ENCODE measurements at places on chromosomes 2 and 18.

DNA sequence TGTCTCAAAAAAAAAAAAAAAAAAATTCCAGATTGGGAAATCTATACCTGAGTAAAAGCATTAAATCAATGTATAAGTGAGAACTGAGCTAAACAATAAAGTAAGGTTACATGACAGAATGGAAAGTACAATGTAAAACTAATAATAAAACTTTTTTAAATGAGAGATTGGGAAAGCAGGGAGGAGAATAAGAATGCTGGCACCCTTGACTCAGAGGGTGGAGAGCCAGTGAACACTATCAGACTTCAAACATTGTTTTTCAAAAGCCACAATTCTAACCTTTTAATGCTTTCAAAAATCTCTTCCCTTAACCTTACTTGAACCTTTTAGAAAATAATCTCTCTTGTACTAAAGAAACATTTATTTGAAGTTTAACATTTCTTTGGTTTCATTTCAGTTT lies 63.5 kb downstream of the TBC1D8 start:
- DNase-seq, result no peak

DNA sequence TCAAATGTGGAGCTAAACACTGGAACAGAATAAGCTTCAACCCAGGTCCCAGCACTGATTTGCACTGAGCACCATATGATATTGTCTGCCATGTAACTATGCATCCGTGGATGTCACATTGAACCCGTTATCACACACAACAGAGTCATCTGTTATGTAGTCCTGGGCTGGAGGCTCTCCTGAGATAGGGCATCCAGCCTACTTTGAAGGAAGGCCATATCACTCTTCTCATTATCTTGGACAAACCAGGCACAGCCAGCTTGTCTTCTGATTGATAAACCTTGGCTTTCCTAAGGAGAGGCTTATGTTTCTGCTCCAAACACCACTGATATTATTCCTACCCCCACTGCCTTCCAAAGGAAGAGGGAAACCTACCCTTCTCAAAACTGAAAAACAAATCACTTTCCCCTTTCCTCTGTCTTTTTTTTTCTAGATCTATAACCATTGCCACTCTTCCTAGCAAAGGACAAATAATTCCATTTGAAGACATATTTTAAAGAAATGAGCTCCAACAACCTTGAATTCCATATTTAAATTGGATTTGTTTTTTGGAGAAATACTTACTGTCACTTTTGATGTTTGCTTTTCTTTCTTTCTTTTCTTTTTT lies 16.4 kb downstream of the RSAD2 start:
- DNase-seq, result no peak

GRCh38 chr2:236811062-236811656 lies 241.5 kb downstream of the ACKR3 start:
- no peak for DNase-seq

GRCh38 chr18:63753676-63754075 lies 21.5 kb upstream of the SERPINB7 start:
- no peak for DNase-seq

DNA sequence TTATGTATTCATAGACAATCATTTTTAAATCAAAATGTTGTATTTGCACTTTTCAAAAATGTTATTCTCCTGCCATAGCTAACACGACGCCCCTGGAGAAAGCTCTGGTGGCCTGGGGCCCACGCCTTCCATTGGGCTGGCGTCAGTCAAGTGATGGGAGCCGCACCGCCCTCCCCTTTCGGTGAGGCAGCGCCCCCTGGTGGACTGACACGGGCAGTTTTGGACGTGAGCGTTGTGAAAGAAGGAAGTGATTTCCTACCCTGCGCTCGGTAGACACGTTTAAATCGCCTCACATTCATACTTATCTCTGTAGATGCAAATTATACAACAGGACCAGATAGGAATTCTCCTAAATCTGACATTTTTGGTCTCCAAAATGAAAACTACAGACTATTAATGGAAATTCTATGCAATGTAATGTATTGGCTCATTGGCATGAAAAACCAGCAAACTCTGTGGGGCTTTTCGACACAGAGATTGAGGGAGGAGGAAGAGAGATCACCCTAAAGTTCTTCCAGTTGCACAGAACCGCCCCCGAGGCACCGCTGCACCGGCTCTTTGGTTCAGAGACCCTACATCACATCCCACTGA lies 326.2 kb upstream of the SOX11 start:
- DNase-seq, result peak; percentile 3

DNA sequence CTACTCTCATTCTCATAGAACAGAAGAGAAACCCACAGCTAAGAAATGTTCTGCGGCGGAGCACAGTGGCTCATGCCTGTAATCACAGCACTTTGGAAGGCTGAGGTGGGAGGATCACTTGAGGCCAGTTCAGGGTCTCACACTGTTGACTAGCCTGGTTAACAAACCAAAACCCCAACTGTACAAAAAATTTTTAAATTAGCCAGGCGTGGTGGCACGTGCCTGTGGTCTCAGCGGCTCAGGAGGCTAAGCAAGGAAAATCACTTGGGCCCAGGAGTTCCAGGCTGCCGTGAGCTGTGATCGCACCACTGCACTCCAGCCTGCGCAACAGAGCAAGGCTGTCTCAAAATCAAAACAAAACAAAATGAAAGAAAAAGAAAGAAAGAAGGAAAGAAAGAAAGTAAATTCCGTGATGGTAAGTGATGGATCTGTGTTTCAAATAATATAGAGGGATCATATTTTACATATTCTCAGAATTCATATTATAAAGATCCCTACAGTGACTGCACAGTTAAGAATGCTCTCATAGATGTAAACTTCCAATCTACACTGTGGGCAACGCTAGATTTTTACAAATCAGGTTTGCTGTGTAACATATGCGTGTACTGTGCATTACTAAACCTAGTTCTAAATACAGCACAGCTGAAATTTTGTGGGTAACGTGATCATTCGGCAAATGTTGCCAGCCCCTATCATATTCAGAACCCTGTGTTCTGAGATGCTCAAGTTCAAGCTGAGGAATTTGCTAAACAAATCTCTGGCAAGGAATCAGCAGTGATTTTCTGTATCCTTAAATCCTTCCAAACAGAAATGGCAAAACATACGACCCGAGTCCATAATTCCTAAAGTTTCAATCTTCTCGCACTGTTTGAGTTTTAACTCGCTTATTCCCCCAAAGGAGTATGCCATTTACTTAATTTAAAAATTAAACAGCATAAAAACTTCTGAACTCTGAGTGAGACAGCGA lies 1.2 kb upstream of the RAB12 start:
- peak; percentile 20 for DNase-seq

DNA sequence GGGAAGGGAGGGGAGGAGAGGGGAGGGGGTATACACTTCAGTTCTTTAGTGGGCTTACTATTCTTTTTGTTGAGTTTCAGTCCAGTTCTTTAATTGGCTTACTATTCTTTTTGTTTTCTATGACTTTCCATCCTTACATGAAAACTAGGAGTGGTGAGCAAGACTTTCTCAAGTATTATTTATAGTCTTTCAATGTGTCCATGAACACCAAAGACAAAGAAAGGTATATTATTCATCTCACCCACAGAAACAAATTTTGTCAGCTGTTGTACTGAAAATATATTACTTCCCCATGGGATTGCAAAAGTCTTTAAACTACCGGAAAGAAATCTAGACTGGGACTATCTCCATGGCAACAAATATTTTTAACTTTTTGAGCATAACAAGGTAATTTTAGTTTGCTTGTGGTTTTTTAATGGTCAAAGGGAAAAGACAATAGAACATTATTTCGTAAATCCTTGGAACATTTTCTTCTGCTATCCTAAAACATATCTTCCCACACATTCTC lies 17.6 kb downstream of the ADAM17 start:
- no peak for DNase-seq

DNA sequence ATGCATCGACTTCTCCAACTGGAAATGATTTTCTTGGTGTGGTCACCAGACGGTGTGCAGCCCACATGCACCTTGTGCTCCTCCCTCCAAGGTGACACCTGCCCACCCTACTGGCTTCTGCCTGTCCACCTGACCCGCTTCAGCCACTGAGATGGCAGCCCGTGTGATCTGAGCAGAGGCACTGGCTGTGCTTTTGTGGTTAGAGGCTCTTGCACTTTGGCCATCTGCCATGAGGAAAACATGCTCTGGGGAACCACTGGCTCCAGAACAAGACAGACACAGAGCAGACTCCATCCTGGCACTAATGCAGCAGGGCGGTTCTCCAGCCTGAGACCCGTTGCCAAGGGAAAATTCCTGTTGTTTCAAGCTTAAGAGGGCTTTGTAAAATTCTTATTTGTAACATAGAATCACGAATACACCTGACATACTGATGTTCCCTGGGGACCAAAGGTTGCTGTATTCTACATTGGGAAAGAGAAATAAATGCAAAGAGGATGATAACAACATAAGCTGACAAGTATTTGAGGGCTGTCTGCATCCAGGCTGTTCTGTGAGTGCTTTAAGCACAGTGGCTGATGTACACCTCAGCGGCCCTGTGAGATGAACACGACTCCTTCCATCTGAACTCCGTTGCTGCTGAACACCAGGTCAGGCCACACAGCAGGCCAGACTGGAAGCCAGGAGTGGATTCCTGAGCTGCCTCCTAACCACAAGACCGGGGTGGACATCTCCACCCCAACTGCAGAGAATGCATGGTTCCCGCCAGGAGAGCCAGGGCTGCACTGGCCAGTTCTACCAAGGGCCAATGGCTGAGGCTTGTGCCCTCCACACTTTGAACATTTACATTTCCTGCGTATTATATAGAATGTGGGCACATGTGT lies 820.4 kb downstream of the GALR1 start:
- peak; percentile 4 for DNase-seq

DNA sequence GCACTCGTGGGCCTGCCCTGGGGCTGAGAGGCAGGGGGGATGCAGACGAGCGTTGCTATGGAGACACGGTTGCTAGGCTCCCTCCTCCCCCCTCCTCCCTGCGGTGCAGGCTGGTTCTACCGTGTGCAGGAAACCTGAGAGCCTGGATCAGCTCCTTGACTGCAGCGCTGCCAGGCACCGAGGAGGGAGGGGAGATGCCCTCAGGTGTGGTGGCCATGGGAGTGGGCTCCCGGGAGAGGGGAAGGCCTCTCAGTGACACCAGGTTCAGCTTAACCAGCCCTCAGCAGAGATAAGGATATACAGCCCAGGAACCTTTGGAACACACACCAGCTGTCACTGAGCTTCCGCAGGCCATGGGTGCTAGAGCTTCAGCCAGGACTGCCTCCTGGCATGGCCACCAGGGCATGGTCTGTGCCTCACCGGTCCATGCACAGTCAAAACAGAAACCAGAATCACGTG lies 124.4 kb upstream of the PXDN start:
- DNase-seq, result peak; percentile 82

DNA sequence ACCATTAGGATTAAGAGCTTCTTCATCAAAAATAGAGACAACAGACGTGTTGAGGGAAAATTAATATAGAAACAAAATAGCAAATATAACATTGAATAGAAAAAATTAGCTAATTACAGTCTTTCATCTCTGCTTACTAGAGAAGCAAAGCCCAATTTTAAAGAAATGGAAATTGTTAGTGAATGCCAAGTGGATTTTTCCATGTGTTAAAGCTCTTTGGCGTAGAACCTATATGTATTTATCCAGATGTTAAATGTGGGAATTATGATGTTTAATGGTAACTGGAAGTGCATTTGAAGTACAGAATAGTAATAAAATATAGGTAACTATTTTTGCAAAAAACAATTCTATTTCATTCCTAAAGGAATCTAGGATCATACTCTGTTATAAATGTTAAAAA lies 212.0 kb upstream of the COL3A1 start:
- DNase-seq, result no peak

GRCh38 chr2:206442833-206443734 lies at the start of gene ADAM23:
Gene ADAM23, plus strand, starts transcription at chr2:206443532. Its CDS starts 335 bp downstream, at chr2:206443867.
- peak; percentile 92 for DNase-seq

All from G401 (cell line).